ENCODE measurements at places on chromosomes 7 and 10.

- no peak for DNase-seq
Observed at GRCh38 chr10:70587045-70587658, 15.4 kb downstream of the PRF1 start.

DNA sequence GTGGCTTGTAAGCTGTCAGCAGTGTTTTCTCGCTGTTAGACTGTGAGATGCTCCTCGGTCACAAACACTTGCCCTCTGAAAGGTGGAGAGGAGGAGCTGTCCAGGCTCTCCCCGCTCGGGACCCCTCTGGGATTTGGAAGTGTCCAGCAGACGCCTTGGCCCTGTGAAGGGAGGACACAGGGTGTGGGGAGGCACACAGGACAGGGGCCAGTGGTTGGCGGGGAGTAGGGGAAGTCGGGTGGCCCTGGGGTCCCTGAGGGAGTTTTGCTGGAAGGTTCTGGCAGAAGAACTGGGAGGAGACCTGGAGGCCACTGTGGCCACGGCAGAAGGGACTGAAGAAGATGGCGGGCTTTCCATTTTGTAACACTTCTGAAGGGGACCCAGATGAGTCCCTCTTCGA lies 47.2 kb upstream of the DPYSL4 start:
- DNase-seq: no peak

DNA sequence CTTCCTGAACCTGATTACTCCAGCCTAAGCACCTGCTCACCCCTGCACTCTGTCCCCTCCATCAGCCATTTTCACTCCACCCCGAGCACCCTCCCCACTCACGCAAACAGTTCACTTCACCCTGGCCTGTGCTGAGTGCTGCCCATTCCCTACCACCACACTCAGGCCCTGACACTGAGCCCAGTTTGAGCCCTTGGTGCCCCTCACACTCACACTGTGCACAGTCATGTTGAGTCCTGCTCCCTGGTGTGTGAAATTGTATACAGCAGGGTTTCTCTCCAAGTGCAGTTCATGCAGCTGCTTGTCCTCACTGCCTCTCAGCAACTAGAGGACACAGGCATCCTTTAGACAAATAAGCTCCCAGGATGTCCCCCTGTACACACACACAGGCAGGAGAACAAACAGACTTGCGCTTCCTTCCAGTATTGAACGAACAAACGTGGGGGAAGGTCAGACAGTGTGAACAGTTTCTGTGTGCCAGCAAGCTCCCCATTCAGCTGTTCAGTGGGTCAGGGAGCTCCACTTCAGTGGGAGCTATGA lies 6.8 kb downstream of the MYO1G start:
- no peak for DNase-seq

DNA sequence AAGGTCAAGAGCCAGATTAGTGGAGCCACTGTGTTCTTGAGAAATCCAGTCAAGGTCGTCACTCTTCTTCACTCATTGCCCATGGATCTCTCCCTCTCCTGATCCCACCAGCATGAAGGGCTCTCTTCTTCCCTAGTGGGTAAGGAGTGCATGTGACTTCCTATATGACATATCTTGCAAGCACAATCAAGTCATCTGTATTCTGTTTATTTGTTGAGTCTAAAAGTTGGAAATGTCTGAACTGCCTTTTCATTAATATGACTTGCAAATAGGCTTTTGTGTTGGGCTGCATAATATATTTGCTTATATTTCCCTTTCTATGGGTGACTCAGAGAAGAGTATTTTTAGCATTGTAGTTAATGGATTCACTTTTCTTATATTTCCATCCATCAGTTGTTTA lies 313.7 kb upstream of the KMT2E start:
- no peak for DNase-seq

DNA sequence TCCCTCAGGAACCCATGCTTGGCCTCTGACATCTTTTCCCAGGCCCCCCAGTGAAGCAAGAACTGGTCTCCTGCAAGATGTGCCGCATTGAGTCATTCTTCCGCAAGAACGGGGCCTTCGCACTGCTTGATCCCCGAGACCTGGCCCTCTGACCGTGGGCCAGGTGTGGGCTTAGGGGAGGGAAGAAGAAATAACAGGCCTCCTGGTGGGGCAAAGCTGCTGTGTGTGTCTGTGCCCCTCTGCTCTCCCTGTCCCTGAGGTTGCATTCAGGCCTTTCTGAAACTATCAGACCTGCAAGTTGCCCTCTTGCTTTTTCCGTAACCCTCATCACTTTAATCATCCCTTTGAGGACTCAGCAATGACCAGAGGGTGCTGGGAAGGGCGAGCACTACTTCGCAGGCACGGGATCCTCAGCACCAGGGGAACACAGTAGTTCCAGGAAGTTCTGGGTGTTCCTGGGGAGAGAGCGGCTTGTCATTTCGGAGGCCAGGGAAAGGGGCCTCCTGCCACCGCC lies 6.0 kb downstream of the ATP6V1F start:
- no peak for DNase-seq

- DNase-seq: peak; percentile 23
Observed at GRCh38 chr10:11685787-11686218, 56.4 kb upstream of the ECHDC3 start.

- no peak for DNase-seq
Observed at GRCh38 chr10:118332236-118332635, 9.9 kb downstream of the FAM204A start.

DNA sequence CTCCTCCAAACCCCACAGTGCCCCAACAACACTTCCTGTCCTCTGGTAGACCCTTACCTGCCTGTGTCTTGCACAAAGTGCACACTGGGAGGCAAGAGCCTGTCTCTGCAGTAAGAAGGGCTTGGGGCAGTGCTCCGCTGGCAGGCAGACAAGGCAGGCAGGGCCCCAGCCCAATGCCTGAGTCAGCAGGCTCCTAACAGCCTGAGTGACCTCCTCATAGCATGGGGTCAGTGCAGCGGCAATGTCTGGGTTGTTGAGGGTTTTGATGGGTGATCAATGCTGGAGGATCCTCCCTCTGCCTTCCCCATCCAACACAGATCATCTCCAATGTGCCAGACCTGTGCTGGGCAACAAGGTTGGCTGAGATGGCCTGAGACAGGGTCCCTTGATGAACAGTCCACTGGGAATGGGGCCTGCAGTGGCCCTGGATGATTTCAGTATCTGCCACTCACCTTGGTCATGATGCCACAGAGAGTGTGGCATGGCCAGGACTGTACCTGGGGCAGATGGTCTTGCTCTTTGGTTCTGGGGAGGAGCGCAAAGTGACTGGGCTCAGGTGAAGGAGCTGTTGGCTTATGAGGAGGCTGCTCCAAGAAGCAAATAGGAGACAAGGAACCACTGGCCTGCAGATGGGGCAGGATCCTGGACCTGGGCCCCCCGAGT lies 55.6 kb upstream of the CAMK2B start:
- no peak for DNase-seq

- DNase-seq: no peak
Observed at GRCh38 chr7:107953265-107953923, 49.6 kb downstream of the LAMB1 start.

DNA sequence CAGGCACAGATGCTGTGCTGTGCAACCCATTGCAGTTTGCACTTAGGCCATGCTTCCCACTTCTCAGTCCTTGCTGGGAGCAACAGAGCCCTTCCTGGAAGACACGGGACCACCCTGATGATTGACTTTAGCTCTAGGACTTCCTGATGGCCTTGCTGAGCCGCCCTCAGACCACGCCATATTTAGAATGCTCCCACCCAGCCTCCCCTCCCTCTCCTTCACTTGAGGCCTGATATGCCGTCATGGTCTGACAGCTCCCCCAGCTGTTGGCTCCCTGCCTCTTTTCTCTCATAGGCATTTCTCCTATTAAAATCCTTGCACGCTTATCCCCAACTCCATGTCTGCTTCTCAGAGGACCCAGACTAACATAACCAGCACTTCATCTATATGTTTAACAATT lies 29.4 kb upstream of the GATAD1 start:
- no peak for DNase-seq

- DNase-seq: no peak
Observed at GRCh38 chr7:50783801-50784507, 1.3 kb upstream of the GRB10 start.

- no peak for DNase-seq
Observed at GRCh38 chr10:114856544-114857287, 35.1 kb downstream of the FHIP2A start.

DNA sequence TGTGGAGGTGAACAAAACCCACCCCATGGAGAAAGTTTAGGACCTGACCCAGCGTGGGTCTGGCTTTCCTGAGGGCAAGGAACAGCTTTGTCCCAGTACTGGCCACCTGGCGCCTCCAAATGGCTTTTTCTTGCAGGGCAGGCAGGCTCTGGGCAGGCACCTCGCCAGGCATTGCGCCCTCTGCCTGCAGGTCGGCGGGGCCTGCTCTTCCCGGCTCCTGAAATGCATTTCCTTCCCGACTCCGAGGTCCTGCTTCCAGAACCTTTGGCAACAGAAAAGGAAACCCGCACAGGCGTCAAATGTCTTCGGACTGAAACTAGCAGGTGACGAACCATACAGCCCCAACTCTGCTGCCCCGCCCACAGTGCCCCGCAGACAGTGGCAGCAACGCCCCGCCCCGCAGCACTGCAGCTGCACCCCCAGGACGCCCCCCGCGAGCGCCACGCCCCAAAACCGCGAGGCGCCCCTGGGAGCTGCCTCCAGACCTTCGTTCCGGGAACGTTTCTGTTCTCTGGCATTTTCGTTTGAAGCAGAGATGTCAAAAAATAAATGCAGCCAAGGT lies 65.5 kb downstream of the C10orf143 start:
- DNase-seq: no peak

GRCh38 chr10:24469993-24470392 lies 253.7 kb downstream of the ARHGAP21 start:
- DNase-seq: no peak

- no peak for DNase-seq
Observed at GRCh38 chr7:44891791-44892190, 6.5 kb upstream of the PURB start.

- no peak for DNase-seq
Observed at GRCh38 chr7:72406820-72407403, 5.2 kb downstream of the CALN1 start.

- DNase-seq: peak; percentile 29
Observed at GRCh38 chr10:43265799-43266721, 805 bp downstream of the RASGEF1A start.

DNA sequence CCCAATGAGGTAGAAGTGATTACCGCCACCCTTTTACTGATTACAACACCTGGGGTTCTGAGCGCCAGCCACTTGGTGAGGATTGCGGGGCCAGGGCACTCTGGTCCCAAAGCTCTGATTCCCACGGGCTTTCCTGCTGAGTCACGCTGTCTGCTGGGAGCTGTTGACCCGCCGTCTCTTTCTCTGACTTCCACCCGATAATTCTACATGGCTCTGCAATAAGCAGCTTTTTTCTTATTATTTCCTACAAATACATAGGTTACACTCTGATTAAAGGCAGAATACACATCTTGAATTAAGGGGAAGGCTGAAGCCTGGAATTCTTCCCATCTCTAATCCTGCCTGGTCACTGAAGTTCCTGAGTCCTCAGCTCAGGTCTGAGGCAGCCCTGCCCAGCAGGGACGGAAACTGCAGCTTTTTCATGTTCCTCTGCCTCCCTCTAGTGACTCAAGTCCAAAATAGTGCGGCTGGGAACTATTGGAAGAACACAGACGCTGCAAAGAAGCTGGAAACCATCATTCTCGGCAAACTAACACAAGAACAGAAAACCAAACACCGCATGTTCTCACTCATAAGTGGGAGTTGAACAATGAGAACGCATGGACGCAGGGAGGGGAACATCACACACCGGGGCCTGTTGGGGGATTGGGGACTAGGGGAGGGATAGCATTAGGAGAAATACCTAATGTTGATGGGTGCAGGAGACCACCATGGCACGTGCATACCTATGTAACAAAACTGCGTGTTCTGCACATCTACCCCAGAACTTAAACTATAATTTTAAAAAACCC lies 178.3 kb downstream of the PRKCQ start:
- DNase-seq: peak; percentile 49

- DNase-seq: no peak
Observed at GRCh38 chr10:88467835-88468485, 115.2 kb downstream of the RNLS start.

GRCh38 chr7:158386866-158387545 lies 200.6 kb downstream of the PTPRN2 start:
- no peak for DNase-seq

DNA sequence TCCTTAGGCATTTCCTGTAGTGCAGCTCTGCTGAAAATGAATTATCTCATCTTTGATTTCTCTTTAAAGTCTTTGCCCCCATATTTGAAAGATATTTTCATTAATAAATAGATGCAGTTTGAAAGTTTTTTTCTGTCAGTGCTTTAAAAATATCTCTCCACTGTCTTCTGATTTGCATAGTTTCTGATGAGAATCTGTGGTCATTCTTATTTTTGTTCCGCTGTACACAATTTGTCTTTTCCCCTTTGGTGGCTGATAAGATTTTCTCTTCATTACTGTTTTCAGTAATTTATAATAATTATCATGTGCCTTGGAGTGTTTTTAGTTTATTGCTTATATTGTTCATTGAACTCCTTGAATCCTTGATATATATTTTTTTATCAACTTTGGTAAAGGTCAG lies 7.0 kb upstream of the GHRHR start:
- DNase-seq: no peak

DNA sequence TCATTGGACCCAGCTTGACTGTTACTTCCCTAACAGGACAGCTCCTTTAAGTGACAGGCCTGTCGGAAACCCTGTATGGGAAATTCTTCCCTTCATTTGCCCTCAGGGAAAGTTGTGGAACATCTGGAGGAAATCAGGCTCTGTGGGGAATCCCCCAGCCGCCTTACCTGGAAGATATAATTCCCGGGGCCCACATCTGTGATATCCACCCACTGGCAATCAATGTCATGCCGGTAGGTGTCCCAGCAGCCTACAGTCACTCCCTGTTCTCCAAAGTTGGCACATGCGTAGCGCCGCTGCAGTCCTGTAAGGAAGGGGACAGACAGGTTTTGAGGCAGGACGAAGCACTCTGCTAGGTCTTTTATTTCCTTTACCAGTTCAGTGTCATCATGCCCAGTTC lies 16.6 kb downstream of the LOXL4 start:
- DNase-seq: no peak

DNA sequence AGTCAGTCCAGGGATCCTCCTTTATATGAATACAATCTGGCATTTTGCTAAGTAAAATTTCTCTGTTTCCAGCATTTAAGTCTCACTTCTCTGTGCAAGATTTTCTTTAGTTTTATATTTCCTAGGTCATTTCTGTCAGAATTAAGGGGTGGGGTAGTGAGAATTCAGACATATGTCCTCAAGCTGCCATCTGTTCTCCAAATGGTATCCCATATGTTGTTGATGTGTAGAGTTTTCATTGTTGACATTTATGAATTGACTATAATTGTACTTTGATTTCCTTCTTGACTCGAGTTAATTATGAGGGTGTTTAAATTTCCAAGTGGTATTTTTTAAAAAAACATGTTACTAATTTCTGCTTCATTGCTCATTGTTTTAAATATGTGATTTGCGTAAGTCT lies 148.8 kb downstream of the NPSR1 start:
- no peak for DNase-seq

GRCh38 chr7:80699721-80700256 lies 61.3 kb downstream of the CD36 start:
- DNase-seq: no peak

- DNase-seq: no peak
Observed at GRCh38 chr10:79367426-79368189, 20.3 kb downstream of the PPIF start.

- no peak for DNase-seq
Observed at GRCh38 chr10:103666087-103666761, 172.7 kb downstream of the NEURL1 start.

- no peak for DNase-seq
Observed at GRCh38 chr10:130128062-130128781, 8.0 kb upstream of the GLRX3 start.
